Mucosa of gallbladder (tissue), 1 donor: ENCODE measurements at places on chromosomes 2 and 18.

DNA sequence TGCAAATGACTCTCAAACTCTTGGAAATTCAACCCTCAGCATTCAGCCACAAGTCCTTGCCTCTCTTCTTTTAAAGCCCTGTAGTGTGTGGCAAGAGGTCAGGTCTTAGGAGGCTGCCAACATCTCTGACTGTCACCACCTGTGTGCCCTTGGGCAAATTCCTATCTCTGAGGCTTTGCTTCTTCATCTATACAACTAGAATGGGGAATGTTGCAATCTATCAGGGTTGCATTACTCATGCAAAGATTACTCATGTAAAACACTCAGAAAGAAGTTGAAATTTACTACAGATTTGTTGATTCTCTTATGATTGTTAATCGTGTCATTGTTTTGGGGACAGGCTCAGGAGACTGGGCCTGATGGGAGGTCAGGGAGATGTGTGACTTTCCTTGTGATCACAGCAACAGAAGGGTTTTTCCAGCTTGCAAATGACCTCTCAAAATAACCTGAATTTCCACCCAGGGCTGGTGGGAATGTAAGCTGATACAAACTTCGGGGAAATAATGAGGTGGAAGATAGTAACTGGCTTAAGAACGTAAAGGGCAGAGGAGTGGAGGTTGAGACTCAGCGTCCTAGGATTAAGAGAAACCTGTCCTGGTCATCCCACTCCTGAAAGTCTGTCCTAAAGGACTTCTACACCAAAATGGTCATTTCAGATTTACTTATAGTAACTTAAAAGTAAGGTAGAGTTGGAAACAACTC lies 32.1 kb upstream of the SIGLEC15 start:
- no peak for DNase-seq

GRCh38 chr18:939958-940357 lies 35.3 kb downstream of the ADCYAP1 start:
- DNase-seq = no peak

GRCh38 chr18:57794951-57795728 lies 8.0 kb downstream of the ATP8B1 start:
- no peak for DNase-seq

DNA sequence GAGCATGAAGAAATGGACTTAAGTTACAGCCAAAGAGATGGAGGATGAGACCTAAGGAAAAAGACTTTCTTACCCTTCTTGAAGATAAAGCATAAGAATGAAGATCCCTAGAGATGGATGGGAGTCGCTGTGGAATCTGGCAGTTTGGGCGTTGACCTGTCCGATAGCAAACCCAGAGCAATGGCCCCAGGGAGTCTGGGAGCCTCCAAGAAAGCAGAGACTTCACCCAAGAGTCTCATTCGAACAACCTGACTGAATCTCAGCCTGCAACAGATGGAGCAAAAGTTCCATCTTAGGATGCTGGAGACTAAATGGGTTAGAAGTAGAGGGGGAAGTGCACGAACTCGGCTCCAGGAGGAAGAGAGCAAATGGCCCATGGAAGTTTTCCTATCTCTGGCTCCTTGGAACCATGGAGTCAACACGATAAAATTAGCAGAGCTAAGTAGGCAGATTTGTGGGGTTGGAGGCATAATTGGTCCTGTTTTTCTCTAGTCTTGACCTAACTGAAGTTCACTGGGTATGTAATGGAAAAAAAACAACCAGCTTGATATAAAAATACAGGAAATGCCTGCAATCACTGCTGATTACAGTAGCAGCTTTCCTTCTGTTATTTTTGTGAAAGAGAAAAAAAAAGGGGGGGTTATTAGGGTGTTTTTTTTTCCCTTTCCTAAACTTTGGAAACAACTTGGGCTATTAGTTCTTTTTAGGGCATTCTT lies 178.4 kb upstream of the EPAS1 start:
- DNase-seq = no peak

DNA sequence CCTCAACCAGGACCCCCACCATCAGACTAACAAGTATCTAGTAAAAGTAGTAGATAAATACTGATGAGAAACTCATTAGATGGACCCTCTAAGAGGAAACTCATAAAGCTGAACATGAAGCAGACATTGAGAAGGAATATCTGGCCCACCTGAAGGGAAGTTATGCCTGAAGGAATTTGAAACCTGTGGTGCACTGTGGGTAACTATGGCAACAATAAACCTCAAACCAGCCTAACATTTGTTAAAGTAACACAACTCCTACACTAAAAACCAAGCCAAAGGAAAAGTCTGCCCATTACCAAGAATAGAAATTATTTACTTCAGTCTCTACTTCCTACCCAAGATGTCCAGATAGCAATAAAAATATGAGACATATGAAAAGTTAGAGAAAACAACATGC lies 43.4 kb downstream of the KIAA1328 start:
- no peak for DNase-seq

GRCh38 chr2:37456479-37456878 lies 112.0 kb downstream of the QPCT start:
- no peak for DNase-seq

DNA sequence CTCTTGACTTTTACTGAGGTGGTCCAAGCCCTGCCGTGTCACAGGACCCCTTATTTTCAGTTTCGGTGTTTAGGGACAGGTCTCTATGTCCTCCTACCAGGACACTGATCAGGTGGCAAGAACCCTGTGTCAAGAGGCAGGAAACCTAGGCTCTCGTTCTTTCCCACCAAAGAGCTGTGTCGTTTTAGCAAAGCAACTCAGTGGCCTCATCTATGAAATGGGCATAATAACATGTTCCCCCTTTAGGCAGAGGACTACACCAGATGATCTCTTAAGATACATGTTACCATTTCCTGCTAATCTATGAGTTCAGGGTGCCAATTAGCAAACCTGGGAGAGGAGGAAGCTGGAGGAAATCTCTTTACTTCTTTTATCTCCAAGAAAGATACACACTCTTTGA lies 1.9 kb downstream of the RAB31 start:
- no peak for DNase-seq

DNA sequence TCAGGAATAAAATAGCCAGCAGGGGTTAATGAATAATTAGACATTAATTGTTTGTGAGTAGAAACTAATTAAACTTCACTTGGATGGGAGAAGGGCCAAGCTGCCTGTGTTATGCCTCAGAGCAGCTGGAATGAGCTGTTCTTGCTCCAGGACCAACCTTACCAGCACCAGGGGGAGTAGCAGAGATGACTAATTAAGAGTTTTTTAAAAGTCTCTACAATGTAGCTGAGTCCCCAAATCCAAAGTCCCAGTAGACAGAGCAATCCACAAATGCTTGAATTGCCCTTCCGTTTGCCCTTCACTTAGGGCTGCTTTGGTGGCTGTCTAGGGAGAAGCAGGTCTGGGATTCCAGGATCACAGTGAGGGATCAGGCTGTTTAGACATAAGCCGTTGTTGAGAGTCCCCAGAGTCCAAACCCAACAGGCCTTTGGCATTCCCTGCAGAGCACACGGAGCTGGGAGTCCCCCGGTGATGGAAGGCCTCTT lies 59.4 kb downstream of the RHOB start:
- no peak for DNase-seq

DNA sequence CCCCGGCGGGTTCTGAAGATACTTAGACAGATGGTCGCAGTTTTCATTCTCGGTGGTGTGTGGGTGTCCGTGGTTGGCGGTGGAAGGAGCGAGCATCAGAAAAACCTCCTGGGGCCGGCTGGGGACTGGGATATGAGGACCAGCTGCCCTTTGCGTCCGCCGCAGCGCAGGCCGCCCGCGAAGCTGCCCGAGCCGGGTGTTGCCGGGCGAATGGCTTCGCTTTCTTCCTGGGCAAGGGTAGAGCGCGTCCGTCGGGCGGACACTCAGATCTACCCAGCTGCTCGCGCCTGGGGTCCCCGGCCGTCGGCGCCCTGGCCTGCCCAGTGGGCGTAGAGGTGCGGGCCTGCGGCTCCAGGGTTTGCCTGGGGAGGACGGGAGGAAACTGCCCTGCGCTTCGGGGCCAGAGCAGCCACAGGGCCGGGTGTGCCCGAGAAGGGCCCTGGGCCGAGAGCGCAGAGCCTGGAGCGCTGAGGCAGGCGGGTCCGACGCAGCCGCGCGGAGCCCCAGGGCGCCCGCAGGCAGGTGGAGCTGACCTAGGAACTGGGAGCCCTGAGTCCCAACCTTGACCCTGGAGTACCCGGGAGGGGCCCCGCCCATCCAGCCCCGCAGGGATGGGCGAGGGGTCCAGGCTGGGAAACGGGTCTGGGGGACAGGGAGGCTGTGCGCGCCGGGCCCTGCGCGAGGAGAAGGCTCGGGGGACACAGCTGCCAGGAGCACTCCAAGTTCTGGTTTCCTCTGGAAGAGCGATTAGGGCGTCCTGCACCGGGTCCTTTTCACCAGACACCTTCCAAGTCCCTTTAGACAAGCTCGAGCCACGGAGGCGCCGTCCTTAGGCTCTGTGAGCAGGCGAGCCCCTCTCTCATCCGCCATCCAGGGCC lies 1.3 kb downstream of the TWIST2 start:
- no peak for DNase-seq

DNA sequence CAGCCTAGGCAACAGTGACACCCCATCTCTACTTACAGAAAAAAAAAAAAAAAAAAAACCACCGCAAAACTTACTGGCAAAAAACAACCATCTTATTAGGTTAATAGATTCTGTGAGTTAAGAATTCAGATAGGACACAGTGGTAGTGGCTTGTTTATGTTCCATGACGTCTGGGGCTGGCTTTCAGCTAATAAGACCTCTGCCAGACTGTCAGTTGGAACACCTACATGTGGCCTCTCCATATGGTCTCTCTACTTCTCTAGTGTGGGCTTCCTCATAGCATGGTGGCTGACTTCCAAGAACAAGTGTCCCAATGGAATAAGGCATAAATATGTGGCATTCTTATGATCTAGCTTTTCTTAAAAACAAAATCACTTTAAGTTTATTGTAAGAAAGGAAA lies 94.0 kb upstream of the OTX1 start:
- DNase-seq = no peak

- no peak for DNase-seq
Measured at GRCh38 chr2:11661891-11662435, 8.0 kb downstream of the NTSR2 start.

DNA sequence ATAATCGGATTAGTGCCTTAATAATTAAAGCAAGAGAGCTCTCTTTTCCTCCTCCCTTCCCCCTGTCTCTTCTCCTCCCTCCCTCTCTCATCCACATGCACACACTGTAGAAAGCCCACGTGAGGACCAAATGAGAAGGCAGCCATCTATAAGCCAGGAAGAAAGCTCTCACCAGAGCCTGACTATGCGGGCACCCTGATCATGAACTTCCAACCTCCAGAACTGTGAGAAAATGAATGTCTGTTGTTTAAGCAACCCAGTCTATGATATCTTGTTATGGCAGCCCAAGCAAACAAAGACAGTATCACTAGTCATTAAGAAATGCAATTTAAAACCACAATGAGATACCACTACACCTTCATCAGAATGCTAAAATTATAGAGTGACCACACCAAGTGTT lies 220.3 kb downstream of the EN1 start:
- DNase-seq = no peak

DNA sequence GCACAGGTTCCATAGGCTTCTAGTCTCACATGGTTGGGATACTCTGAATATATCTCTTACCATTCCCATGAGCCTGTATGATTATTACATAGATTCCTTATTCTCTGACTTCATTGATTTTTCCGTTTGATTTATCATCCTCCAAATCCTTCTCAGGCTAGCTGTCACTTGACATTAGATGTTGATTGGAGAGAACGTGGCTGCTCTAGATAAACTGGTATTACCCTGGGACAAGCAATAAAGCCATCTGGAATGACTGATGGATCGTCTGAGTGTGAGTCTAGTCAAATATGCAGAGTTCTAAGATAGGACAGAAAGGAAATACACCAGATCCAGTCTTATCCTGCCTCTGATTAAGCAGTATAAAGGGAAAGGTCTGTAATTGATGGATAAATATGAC lies 325.6 kb upstream of the EPHA4 start:
- no peak for DNase-seq

GRCh38 chr2:232890896-232891601 lies 21.0 kb downstream of the SNORC start:
- peak; percentile 79 for DNase-seq

DNA sequence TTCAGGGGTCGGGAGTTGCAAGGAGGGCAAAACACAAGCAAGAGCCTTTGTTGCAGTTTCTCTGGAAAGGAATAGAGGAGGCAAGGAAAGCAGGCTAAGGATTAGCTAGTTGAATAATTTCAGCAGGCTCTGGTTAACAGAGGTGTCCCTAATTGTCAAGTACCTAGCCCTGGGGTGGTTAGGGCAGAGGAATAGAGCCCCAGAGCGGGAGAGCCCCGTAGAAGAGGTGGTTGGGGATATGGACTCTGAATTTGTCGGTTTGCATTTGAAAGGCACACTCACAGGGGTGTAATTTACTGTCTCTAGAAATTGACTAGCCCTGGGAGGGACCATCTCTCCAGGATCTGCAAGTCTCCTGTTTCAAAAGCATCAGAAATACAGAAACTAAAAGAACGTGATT lies 1030.2 kb downstream of the TMEM182 start:
- DNase-seq = no peak

DNA sequence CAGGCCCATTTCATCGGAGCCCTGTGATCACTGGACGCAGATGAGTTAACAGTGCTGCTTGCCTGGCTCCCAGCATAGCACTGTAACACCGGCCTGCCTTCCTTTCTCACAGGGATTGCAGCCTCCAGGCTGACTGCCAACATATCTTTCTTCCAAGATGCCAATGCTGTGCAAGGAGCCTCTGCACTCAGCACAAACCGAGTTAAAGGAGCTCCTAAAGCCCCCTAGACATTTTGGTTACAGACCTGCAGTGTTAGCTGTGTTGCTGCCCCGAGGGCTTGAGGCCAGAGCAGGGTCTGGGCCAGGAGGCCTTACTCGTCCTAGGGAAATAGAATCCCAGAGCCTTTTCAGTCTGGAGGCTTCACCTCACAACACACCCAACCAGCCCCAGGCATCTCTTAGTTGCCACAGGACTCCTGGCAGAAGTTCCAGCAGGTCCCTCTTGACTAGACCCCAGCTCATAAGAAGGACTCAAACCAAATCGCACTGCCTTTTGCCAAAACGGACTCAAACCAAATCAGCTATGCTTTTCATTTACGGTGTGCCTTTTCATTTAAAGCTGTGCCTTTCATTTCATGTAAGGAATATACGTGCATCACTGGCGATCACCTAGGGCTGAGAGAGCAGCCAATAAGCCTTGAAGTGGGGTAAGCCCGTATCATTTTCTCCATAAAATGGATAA lies 58.4 kb upstream of the EML4 start:
- no peak for DNase-seq

GRCh38 chr2:84152462-84152861 lies 306.6 kb downstream of the SUCLG1 start:
- no peak for DNase-seq

- no peak for DNase-seq
Measured at GRCh38 chr2:207432453-207432852, 97.3 kb upstream of the CREB1 start.

GRCh38 chr2:44560941-44561340 lies 199.2 kb downstream of the CAMKMT start:
- no peak for DNase-seq

GRCh38 chr2:19731037-19731436 lies 170.7 kb downstream of the TTC32 start:
- DNase-seq = no peak

DNA sequence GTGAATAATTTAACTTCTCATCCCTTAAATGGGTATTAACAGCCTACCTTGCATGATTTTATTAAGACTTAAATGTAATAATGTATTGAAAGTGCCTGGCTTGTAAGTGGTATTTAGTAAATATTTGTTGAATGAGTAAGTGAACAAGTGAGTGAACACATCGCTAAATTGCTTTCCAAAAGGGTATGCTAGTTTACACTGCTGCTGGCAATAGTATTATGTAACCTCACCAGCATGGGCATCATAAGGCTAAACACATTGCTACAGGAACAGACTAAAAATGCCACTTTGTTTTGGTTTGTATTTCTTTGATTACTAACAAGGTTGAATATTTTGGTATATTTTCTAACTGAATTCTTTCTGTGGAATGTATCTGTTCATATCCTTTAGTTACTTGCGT lies 9.8 kb downstream of the WDR43 start:
- DNase-seq = no peak
